ENCODE measurements at places on chromosomes 12 and 14. TPM values are rescaled to one million over a fixed set of nuclear protein-coding genes. Genes with fewer than 3 reads are reported as not detected.

Gene CELA1
- not detected for total RNA-seq

Gene LRRC23
- 8.8 TPM for total RNA-seq

Gene PIK3C2G
- not detected for total RNA-seq

Gene SVOP
- not detected for total RNA-seq

Gene HNF1A
- total RNA-seq = not detected

Gene PTPRR
- 0.30 TPM for total RNA-seq

Gene LRP1
- total RNA-seq = 769 TPM

Gene UNC79
- 0.18 TPM for total RNA-seq

Gene ACRBP
- total RNA-seq = 0.46 TPM

Gene SAMD4A
- total RNA-seq = 35.8 TPM

Gene HPD
- total RNA-seq = not detected

Gene MEG3
- 436 TPM for total RNA-seq

Gene C12orf75
- 72.5 TPM for total RNA-seq

Gene LBHD2
- not detected for total RNA-seq

Gene ZBTB39
- 6.8 TPM for total RNA-seq

Gene ENDOU
- total RNA-seq = 0.14 TPM

Gene PLCZ1
- not detected for total RNA-seq
